Mucosa of descending colon (tissue), 3 donors: ENCODE measurements at places on chromosomes 7 and 10.

GRCh38 chr10:29591651-29591968 lies 43.2 kb downstream of the SVIL start:
- DNase-seq: no peak

GRCh38 chr10:25506821-25507335 lies 332.1 kb downstream of the GPR158 start:
- no peak for DNase-seq

DNA sequence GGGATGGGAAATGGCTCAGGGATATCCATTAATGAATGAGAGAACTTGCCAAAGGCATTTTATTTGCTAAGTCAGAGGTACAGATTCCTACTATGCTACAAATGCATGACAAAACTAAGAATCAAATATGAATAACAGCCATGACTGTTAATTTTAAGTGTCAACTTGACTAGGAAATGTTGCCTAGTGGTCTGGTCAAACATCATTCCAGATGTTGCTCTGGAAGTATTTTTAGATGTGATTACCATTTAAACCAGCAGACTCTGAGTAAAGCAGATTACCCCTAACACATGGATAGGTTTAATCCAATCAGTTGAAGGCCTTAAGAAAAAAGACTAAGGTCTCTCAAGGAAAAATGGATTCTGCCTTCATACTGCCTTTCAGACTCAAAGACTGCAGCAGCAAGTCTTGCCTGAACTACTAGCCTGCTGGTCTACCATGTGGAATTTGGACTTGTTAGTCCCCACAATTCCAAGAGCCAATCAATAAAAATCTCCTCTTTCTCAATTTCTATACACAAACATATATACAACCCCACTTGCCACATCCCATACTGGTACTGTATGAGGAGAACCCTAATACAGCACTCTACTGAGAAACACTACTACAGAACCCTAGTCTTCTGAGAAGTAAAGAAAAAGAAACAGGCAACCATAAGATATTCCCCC lies 119.1 kb downstream of the NRBF2 start:
- DNase-seq: no peak

- no peak for DNase-seq
Observed at GRCh38 chr7:156100086-156100485, 287.8 kb upstream of the SHH start.

- no peak for DNase-seq
Observed at GRCh38 chr7:46320956-46321355, 399.9 kb upstream of the IGFBP3 start.

DNA sequence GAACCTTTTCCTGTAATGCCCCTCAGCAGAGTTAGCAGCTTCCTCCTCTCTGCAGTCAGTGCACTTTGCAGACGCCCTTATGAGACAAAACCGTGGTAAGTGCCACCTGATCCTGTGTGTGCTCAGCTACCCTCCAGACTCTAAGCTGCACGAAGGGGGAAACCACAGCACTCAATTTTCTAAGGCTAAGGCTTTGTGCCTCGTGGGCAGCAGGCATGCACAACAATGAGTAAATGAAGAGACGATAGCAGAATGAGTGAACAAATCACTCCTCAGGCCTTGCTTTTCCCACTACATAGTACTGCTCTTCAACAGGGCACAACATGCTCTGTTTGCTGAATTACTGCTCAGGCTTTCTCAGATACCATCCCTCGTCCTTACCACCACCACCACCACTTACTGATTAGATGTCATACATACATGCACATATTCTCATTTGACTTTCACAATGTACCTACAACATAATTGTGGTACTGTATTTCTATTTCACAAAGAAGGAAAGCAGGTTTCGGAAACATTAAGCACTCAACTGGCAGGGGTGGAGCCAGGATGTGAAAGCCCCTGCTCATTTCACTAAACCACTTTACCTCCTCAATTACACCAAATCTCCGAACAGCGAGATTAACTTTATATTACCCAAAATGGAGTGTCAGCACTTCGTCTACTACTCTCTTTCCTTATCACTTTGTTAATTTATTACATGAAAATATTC lies 85.4 kb downstream of the ICA1 start:
- DNase-seq: peak; percentile 42

- DNase-seq: no peak
Observed at GRCh38 chr7:12244129-12244528, 33.0 kb downstream of the TMEM106B start.

GRCh38 chr7:46352004-46352954 lies 431.2 kb upstream of the IGFBP3 start:
- DNase-seq: no peak

GRCh38 chr7:102305414-102306268 lies 19.0 kb downstream of the SH2B2 start:
- no peak for DNase-seq

- no peak for DNase-seq
Observed at GRCh38 chr10:119933179-119933578, 40.6 kb downstream of the SEC23IP start.

DNA sequence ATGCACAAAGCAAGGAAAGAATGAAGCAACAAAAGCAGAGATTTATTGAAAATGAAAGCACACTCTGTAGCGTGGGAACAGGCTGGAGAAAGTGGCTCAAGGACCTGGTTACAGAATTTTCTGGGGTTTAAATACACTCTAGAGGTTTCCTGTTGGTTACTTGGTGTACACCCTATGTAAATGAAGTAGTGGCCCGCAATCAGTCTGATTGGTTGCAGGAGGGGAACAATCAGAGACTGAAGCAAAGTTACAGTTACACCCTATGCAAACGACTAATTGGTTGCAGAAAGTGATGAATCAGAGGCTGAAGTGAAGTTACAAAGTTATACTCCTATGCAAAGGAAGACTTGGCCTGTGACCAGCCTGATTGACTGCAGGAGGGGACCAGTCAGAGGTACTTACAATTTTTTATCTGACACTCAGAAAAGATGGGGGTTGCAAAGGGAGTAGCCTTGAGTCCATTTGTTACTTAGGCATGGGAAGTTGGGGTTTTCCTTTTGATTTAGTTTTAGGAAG lies 3.6 kb upstream of the MTPN start:
- DNase-seq: no peak

- DNase-seq: no peak
Observed at GRCh38 chr7:10875080-10875479, 98.6 kb upstream of the PHF14 start.

- no peak for DNase-seq
Observed at GRCh38 chr10:133160826-133161471, 930 bp downstream of the KNDC1 start.

DNA sequence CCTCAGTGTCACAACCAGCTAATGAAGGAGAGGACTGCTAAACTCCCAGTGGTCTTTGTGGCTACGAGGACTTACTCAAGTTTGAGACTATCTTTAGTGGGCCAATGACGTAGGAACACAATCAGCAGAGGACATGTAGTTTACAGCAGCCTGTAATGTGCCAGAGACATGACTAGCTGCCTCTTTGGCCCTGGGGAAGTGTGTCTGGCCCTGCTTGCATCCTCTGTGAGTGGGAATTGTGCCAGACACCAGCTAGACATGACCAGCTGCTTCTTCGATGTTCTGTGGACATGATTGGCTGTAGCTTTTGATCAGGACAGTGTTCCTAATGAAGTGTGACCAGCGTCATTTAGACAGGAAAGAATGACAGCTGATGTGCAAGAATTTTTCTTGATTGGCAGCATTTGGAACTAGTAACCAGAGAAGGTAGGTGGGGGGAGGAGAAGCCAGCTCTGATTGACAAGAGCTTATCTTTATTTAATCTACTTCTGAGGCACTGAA lies 141.7 kb downstream of the AUTS2 start:
- no peak for DNase-seq

- no peak for DNase-seq
Observed at GRCh38 chr10:1217661-1218060, 161.5 kb downstream of the WDR37 start.

GRCh38 chr10:56318816-56319215 lies 42.2 kb downstream of the ZWINT start:
- no peak for DNase-seq

DNA sequence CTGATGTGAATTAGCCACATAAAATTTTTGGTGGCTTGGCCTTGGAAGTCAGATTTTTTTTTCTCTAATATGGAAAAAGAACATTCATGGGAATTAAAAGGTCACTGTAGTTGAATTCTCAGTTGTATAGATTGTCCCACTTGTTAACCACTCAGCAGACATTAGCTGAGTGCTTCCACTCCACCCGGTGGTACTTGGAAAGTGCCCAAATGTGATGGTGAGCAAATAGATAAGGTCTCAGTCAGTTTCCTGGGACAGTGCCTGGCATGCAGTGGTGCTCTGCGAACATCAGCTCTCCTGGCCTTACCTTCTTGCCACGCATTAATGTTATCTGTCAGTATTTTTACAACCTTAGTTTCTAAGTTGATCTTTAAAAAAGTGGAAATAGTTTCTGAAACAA lies 1.4 kb downstream of the ATP5F1C start:
- DNase-seq: peak; percentile 28

GRCh38 chr7:52715701-52716100 lies 319.7 kb upstream of the POM121L12 start:
- no peak for DNase-seq

GRCh38 chr10:129704786-129705525 lies 237.9 kb downstream of the MGMT start:
- DNase-seq: no peak

- DNase-seq: no peak
Observed at GRCh38 chr7:141381794-141382427, 169.3 kb upstream of the AGK start.
